ENCODE measurements at places on chromosomes 5 and 9.

DNA sequence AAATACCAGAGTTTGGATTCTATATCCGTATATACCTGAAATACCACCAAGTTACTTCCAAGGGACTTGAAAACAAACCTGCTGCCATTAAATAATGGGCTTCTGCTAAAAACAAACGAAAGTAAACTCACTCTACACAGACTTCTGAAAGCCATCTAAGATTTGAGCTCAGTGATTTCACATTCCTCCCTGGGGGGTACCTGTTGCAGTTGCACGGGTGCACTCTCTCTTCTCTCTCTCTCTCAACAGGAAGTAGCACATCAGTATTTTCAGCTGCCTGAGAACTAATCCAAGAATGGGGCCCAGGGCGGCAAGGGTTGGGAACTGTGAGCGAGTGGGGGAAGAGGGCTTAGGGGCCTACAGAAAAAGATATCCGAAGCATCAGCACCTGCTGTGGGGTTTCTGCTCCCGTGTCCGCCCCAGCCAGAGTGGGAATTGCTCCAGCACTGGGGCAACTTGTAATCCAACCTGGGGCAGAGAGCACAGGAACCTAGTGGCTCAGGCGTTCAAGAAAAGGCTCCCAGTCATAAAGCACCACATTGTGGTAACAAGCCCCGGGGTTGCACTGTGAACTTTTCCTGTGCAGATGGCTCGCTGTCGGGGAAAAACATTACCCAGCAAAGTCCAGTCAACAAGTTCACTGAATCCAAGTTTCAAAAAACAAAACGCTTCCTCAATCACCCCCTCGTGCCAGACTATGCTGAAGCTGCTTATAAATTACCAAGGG is 99.8 kb downstream of the EFNA5 start:
- DNase-seq, result no peak

GRCh38 chr5:107554776-107555424 is 115.8 kb downstream of the EFNA5 start:
- DNase-seq, result no peak

- no peak for DNase-seq
These were observed 6.8 kb downstream of the MACROH2A1 start for GRCh38 chr5:135392256-135392655.

DNA sequence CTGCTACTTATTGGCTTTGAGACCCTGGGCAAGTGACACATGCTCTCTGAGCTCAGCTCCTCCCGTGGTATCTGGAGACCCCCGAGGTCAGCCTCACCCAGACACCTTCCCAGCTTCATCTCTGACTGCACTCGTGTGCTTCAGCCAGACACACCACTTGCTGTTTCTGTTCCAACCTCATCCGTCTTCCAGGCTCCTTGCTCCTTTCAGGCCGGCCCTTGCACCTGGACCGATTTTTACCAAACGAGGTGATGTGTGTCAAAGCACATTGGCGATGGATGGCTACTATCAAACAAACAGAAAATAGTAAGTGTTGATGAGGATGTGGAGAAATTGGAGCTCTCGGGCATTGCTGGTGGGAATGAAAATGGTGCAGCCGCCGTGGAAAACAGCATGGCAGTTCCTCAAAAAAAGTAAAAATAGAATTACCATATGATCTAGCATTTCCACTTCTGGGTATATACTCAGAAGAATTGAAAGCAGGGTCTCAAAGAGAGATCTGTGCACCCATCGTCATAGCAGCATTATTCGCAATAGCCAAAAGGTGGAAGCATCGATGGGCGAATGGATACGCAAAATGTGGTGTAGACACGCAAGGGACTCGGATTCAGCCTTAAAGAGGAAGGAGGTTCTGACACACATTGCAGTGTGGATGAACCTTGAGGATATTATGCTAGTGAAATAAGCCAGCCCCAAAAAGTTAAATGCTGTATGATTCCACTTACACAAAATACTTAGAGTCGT is 96.1 kb upstream of the IER5L start:
- no peak for DNase-seq

DNA sequence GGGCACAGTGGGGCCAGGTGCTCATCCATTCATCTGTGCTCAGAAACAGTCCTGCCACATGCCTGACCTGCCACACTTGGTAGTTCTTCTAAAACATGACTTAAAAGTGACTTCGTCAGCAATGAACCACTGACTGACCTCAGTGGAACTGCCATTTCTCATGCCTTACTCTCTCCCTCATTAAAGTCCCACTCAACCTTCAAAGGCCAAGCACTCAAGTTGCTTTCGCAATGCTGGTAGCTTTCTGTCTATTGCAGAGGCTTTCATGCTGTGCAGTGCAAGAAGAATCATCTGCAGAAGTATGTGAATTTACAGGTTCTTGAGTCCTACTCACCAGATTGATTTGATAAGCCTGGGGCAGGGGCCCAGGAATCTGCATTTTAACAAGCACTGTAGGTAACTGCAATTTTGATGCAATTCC is 23.9 kb downstream of the B4GALT1 start:
- no peak for DNase-seq

All from Right ventricle myocardium superior (tissue), 1 donor.